NCI-H1694 (cell line): ENCODE measurements at places on chromosomes 4 and X.

GRCh38 chr4:102411408-102411807 lies 66.1 kb upstream of the SLC39A8 start:
- no peak for DNase-seq

- no peak for DNase-seq
Observed at GRCh38 chr4:167233685-167234315, 494 bp downstream of the SPOCK3 start.

GRCh38 chr4:44914223-44914622 lies 187.9 kb upstream of the GNPDA2 start:
- DNase-seq = no peak

DNA sequence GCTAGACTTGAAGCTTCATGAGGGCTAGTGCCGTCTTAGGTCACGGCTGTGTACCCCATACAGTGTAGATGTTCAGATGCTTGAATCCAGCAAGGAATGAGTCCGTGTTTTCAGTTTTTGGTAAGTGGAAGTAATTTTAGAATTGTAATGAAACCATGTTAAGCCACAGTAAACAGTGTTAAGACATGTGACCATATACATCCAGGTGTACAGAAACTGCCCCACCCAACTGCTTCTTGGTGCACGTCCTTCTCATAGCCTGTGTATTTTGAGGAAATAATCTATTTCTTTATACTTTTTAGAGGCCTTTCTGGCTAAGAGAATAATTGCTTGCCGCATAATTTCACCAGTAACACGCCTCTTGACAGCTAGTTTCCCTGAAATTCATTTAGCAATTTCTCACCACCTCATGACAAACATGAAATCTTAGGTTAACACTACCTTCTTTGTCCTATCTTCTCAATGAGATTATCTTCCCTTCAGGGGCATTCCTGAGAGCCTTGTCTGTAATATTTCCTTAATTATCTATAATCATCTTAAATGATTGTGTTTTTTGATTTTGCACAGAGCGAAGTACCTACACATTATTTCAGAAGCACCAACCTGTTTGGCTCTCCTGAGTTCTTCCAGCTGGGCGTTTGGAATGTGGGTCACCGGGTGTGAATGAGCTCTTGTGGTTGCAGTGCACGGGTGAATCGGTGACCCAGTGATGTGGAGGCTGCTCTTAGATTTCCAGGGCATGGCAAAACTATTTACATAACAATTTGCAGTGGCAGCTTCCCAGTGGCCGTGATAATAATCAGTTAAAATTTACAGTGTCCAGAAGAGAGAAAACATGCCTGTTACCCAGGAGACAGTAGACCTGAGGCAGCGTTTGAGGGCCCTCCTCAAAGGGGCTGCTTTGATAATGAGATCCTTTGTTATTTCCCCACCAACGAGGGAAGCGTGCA lies 50.2 kb upstream of the TADA2B start:
- no peak for DNase-seq

DNA sequence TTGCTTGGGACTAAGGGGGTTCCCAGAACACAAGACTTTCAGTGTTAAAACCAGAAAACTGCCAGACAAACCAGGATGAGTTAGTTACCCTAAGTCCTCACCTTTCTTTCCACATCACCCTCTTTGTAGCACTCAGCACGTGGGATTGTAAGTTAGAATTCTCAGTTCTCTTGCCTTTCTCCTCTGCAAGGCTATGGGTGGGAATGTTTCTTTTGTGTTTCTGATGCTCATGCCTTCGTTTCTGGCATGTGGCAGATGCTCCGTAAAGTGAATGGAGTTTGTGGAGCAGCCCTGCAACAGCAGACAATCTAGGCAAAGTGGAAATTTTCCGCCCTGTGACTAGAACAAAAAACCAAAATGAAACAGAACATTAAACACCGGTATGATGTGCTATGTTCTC lies 64.7 kb upstream of the SPP1 start:
- no peak for DNase-seq

- DNase-seq = no peak
Observed at GRCh38 chr4:2914256-2915126, 48.7 kb downstream of the NOP14 start.

DNA sequence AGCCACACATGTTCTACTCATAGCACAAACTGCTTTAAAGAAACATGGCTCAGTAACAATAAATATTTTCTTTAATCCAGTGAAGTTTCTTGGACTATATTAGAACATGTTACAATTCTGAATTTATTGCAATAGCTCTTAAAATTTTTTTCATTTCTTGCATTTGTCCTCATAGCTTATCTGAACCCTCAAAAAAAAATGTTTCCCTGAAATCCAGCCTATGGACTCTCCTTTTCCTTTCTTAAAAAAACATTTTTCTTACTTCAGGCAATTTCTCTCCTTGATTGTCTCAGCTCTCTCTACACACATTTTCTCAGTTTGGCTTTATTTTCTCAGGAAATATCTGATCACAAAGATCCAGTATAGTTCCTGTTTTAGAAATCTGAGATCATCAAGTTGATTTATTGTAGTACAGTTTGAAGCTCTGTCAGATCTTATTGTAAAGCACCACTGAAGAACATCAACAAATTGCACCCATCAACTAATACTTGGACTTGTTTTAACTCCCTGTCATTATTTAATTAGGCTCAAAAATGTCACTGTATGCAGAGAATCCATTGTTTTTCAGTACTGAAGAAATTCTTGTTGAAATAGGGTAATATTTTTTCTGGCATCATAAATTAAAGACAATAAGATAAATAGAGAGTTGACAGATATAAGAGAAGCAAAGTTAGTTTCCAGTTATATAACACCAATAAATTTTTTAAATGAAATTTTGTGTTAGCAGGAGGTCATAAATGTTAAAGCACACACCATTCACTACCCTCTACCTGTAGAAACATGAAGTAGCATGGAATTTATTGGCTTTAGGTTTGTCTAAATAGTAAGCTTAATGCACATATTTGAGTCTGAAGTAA lies 317.7 kb downstream of the ARHGAP24 start:
- no peak for DNase-seq

DNA sequence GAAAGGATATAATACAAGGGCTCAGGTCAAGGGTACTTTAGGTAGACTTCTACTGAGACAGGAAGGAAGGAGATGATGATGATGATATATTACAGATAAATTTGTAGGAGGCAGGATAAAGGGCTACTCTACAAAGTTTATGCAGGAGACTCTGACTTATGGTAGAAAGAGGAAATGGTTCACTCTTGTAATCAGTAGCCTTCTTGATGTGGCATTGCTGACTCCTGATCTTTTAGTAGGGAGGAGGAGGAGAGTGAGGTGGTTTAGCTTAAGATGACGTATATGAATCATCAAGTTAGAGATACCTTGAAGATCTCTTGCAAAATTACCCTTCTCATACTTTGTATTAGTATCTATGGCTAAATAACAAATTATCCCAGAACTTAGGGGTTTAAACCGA lies 4.7 kb downstream of the BLTP1 start:
- DNase-seq = no peak

DNA sequence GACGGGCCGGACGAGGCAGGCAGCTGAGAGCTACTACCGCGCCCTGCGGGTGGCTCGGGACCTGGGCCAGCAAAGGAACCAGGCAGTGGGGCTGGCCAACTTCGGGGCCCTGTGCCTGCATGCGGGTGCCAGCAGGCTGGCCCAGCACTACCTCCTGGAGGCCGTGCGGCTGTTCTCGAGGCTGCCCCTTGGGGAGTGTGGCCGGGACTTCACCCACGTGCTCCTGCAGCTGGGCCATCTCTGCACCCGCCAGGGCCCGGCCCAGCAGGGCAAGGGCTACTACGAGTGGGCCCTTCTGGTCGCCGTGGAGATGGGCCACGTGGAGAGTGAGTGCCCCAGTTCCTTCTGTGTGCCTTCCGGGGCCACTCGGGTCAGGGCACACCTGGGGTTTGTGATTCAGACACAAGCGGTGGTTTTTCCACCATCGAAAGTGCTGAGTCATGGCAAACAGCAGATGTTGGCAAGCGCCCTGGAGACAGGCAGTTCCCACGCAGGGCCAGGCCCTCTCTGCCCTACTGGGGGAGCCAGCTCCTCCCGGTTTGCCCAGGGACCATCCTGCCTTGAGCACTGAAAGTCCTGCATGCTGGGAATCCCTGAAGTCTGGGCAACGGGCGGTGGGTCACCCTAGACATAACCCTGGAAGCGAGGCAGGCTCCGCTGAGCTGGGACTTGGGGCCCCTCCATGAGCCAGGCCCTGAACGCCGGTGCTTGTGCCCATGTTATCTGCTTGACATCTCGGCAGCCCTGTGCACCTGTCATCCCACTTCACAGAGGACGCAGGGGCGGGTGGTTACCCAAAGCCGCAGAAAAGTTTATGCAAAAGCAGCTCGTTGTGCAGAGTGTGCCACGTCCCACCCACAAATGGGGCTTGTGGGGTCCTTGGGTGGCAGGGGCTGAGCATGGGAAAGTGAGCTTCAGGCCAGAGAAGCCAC lies 29.5 kb downstream of the SH3TC1 start:
- no peak for DNase-seq

DNA sequence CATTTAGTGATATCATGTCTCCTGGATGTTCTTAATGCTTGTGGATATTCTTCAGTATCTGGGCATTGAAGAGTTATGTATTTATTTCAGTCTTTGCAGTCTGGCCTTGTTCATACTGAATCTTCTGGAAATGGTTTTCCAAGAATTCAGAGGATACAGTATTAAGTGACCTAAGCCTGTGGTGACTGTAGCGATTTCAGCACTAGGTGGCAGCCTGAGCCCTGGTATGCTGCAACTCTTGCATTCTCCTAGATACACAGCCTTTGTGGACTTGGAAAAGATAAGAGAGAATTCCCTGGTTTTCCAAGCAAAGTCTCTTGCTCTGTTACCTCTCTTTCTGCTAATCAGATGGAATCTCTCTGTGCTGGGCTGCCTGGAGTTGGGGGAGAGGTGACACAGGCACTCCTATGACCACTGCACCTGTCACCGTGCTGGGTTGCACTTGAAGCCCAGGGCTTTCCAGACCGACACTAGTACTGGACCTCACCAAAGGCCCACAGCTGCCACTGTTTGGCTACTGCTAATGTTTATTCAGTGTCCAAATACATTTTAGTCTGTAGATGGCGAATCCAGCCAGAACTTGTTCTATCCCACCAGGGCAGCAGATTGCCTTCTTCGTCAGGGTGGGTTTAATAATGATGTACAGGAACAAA lies 19.3 kb upstream of the SPIN2A start:
- peak; percentile 12 for DNase-seq

- no peak for DNase-seq
Observed at GRCh38 chr4:13588954-13589353, 38.6 kb downstream of the BOD1L1 start.
